ENCODE measurements at places on chromosomes 2 and 18.

DNA sequence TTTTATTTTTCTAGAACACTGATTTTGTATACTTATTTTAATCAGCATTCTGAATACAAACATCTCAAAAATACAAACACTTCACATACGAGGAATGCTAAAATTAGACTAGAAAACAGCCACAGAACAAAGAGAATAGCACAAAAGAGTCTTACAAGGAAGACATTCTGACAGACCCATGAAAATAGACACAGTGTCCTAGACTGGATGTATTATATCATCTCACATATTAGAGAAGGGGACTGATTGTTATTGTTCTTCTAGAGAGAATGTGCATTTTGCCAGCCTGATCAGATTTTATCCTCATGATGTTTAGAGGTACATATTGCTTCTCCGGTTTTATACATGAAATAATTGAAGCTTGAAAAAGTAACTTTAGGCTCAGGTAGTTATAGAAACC lies 357.9 kb downstream of the DPP10 start:
- DNase-seq = no peak

GRCh38 chr2:241499146-241499965 lies 9.0 kb downstream of the STK25 start:
- DNase-seq = no peak

GRCh38 chr18:78069784-78070664 lies 820.4 kb downstream of the GALR1 start:
- no peak for DNase-seq

DNA sequence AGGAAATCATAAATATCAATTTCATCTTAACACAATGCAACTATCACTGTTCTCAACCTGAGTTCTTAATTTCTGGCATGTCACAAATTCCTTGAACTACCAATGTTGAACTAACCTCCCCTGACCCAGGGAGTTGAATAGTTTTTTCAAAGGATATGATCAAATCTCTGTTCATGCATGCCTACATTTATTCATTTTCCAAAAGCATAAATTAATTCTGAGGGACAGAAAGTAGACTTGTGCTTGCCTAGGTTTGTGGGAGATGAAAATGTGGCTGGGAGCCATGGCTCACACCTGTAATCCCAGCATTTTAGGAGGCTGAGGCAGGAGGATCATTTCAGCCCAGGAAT lies 175.7 kb downstream of the TGIF1 start:
- no peak for DNase-seq

DNA sequence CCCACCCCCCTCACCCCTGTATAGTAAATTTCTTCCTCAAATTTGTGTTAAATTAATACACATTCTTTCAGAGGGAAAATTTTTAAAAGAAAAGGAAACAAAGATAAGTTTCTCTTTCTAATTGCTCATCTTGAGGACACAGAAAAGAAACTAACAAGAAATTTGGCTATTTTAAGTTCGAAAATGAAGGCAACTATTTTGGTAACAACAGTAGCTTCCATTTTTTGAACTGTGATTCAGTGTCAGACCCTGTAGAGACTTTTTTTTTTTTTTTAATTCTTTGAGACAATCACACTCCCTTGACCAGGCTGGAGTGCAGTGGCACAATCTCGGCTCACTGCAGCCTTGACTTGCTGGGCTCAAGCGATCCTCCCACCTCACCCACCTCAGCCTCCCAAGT lies 194.9 kb downstream of the SS18 start:
- DNase-seq = no peak

GRCh38 chr2:23404426-23404825 lies 19.4 kb downstream of the KLHL29 start:
- DNase-seq = peak; percentile 29
